ENCODE measurements at places on chromosomes 6 and 20.
A peak's percentile ranks its signal among the peaks of the same experiment; 100 is the strongest.

GRCh38 chr6:71029555-71029954, 72.7 kb upstream of the B3GAT2 start:
- no peak for DNase-seq

DNA sequence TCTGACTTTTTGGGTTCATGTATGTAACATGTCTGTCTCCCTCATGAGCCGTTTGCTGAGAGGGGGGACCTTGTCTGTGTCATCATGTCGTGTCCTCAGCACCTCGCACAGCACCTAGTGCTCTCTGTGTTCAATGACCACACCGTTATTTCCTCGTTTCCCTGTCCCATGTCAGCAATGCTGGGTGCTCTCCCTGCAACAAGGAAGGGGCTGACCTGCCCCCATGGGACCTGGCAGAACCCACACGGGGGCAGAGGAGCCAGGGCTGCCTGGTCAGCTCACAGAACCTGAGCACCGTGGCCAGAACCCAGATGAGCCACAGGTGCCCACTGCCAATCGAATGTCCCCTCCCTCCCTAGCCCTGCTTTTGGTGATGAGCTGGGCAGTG, 7.3 kb downstream of the ADA start:
- no peak for DNase-seq

GRCh38 chr6:157571269-157571668, 190.3 kb downstream of the ZDHHC14 start:
- DNase-seq: no peak

- no peak for DNase-seq
Observed at GRCh38 chr20:53098621-53099020, 126.5 kb downstream of the TSHZ2 start.

DNA sequence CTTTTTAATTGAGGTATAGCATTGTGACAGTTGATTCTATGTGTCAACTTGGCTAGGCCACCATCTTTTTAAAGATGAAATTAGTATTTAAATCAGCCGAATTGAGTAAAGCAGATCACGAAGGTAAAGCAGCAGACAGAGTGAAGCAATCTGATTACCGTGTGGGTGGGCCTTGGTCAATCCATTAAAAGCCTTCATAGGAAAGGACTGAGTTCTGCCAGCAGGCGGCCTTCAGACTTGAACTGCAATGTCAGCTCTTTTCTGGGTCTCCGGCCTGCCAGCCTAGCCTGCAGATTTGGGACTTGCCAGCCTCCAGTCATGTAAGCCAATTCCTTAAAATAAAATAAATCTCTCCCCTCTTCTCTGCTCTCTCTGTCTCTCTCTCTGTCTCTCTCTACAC, 22.4 kb upstream of the TGM2 start:
- no peak for DNase-seq

DNA sequence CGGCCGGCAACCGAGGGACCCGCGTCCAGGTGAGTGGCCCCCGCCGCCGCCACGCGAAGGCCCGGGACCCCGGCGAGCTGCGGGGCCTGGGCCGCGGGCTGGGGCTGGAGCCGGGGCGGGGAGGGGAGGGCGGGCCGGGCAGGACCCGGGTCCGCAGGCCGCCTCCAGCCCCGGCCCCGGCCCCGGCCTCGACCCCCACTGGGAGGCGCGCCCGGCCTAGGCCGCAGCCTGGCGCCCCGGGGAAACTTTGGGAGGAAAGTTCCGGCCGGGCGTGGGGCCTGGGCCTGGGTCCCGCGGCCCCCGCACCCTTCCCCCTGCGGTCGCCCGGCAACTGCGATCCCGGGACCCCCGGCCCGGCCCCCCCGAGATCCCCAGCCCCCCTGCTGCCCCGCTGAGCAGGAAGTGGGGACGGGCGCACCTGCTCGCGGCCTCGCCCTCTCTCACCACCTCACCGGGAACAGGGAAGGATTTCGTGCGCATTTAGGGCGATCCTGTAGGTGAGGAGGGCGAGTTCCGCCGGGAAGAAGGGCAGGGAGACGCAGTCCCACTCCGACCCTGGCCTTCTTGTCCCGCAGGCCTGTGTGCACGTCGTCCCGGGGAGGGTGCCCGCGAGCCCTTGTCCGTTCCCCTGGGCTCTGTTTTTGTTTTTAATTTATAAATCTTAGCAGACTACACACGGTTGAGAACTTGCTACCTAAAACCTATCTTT, 402 bp downstream of the OSBPL2 start:
- DNase-seq: no peak

DNA sequence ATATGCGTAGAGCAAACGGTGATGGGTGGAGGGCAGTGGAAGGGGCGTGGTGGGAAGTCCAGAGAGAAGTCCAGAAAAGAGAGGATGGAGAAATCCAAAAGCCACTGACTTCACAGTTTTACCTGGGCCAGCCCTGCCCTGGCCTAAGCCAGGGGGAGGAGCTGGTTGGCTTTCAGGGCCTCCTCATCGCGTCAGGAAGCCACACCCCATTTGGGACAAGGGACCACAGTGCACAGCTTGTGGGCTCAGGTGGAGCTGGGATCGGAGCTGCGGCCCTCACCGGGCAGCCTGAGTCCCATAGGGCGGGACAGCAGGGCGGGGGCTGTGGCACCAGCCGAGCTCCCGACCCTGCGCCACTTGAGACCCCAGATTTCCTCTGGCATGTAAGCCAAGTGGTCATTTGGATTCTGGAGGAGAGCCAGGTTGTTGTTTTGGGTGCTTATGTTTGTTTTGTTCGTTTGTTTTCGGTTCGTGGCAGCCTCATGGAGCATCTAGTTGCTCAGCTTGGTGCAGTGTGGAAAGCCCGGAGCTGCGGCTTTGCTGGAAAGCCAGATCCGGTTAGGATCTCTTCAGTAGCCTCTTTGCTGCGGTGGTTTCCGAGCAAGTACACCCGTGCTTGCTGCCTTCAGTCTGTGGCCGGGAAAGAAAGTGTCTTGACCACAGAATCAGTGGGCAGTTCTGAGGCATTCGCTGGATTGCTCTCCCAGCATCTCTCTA, 42.2 kb downstream of the RIOK1 start:
- no peak for DNase-seq

- DNase-seq: no peak
Observed at GRCh38 chr20:37901240-37901639, 1.7 kb upstream of the VSTM2L start.

DNA sequence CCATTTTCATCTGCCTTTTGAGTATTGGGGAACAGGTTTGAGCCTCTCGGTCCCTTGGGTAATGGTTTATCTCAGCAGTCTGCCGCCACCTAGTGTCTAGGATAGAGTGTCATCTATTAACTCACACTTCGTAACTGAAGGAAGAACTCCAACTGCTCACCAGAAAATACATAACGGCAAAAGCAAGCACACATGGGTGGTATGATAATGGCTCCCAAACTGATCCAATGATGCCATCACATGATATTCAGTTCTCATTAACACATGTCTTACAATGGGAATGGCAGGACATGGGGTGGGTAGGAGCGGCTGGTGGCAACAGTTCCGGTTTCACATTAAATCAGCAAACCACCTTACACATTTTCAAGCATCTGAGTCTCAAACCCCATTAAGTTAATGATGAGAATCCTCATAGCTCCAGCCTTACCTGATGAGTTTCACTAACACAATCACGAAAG, 110.7 kb upstream of the PHACTR1 start:
- DNase-seq: peak; percentile 23

- DNase-seq: no peak
Observed at GRCh38 chr20:39234520-39235095, 272.5 kb downstream of the DHX35 start.

- DNase-seq: no peak
Observed at GRCh38 chr20:41900201-41900691, 282.1 kb upstream of the CHD6 start.

DNA sequence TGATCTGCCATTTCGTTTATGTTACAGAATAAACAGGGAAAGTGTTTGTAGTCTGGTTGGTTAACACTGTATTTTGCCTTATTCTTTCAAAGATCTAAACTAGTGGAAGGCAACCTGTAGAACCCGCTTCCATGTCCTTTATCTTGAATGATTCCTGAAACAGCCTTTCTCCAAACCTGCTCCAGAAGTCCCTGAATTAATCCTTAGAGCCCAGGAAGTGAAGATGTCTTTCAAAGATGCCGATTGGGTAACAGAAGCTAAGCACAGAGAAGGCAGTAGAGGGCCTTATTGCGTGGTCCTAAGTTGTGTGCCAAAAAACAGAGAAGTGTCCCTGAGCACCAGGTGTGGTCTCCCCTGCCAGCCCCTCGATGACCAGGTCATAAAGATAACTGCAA, 19.2 kb upstream of the ZSCAN16 start:
- DNase-seq: peak; percentile 44

DNA sequence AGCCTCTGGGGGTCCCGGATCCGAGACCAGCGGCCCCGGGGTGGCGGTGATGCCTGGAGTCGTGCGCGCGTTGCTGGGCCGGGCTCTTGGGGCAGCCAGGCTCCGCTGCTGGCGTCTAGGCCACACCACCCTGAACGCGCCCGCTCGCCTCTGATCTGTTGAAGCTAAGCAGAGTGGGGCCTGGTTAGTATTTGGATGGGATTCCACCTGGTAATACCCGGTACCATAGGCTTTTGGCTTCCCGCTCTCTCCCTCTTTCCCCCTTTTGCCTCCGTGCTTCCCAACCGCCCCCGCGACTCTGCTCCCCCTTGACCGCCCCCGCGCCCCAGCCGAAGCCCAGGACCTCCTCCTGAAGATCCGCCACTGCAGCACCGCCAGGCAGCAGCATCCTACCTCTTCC, 1383.5 kb upstream of the DEFB115 start:
- DNase-seq: peak; percentile 39

- no peak for DNase-seq
Observed at GRCh38 chr20:19769507-19769906, 11.4 kb downstream of the RIN2 start.

DNA sequence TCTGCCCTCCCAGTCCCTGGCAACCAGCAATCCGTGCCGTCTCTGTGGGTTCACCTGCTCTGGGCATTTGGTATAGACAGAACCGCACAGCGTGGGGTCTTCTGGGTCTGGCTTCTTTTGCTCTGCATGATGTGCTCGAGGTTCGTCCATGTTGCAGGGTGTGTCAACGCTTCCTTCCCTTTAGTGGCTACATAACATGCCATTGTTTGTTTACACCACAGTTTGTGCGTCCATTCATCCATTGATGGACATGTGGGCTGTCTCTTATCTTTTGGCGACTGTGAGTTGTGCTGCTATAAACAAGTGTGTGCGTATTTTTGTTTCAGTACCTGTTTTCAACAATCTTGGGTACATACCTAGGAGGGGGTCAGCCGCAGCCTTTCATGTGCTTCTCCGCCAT, 149.5 kb upstream of the RPS6KA2 start:
- DNase-seq: no peak

All from GM13977 (cell line).